ENCODE measurements at places on chromosomes 5 and 9.

DNA sequence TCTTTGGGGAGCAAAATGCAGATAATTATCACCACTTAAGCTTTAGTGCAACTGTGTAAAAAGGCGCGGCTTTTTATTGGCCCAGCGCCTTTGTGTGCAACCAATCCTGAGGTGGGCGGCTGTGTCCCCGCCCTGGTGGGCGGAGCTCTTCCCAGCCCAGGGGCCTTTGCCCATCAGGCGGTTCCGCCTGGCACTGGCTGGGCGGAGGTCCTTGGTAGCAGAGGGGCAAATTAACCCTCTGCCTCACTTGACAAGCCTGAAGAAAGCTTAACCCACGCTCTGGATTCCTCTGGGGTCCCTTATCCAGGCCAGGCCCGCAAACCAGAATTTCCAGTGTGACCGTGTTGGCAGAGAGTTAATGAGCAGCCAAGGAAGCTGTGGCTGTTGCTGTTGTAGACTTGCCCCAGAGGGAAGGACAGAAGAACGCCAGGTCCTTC, 12.8 kb upstream of the NIPAL4 start:
- no peak for DNase-seq

DNA sequence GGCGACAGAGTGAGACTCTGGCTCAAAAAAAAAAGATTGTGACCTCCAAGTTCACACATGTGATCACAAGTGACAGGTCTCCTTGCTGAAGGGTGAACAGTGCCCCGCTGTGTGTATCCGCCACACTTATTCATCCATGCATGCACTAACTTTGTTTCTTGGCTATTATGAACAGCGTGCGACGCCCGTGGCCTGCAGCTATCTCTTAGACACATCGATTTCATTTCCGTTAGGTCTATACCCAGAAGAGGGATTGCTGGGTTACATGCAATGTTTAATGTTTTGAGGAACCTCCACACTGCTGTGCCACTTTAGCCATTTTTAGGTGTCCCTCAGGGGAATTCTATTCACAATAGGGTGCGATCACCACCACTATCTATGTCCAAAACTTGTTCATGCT, 12.1 kb upstream of the EGFL7 start:
- DNase-seq: no peak

DNA sequence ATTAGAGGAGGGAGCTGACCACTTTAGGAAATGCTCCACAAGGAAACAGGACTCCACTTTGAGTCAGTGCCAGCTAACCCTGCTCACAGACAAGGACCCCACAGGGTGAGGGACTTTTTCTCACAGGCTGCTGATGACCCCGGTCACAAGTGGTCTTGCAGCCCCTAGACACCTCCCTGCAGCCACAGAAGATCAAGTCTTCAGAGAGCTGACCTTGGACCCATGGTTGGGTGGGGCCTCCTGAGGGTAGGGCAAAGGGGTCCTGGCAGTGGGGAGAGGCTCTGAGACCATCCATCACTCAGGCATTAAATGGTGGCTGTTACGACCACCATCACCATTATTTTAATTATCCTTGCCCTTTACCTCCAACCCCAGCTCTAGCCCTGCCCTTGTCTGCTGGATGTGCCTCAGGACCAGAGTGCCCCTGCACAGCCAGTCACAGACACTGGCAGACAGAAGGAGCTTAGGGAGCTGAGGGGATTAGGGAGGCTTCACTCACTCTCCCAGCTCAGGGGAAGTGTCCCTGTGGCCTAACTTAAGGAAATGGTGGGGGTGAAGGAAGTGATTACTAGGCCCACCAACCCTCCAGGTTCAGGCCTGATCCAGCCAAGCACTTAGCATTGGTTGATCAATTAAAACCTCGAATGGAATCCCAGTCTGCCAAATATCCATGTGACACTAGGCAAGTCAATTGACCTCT, 1.6 kb downstream of the ACSL6 start:
- no peak for DNase-seq

DNA sequence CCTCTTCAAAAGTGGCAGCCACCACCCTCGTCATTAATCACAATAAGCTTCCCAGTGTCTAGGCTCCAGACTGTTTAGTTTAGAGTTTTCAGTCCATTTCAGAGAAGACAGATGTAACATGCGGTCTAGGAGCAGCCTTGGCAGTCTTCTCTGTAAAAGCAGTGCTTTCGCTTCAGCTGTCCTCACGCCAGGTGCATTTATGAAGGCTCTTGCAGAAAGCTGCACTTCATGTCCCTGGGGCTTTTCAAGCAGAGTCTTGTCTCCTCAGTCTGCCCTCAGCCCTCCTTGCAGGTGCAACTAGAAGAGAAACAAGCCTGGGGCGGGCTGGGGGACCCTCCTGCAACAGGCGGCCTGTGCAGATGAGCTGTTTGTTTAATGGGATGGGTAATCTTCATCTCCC, 281.9 kb downstream of the DRD1 start:
- DNase-seq: no peak

GRCh38 chr9:8391132-8391531, 591.6 kb upstream of the DMAC1 start:
- no peak for DNase-seq

- no peak for DNase-seq
These were observed 145.2 kb upstream of the ABCA1 start for GRCh38 chr9:105073147-105073546.

GRCh38 chr9:134611046-134611445, 30.6 kb upstream of the COL5A1 start:
- DNase-seq: no peak

- no peak for DNase-seq
These were observed 196.2 kb upstream of the RAI14 start for GRCh38 chr5:34459908-34460307.

DNA sequence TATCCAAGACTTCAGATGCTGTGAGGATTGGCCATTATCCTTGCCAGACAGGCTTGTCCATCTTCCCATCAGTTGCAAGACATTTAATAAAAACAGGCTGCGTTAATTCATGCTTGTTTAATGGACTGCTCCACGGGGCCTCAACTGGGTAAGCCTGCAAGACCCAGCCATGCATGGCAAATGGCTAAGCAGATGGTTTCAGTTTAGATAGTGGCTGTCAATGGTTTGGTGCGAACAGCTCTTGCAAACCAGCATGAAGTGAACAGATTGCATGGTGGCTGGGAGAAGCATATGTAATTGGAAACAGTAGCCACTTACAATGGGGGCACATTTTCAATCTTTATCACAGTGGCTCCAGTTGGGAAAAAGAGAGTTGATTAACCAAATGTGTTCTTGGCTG, 628.2 kb upstream of the KLF4 start:
- DNase-seq: no peak

- DNase-seq: no peak
These were observed 161.5 kb downstream of the DEPDC1B start for GRCh38 chr5:60538426-60538825.

DNA sequence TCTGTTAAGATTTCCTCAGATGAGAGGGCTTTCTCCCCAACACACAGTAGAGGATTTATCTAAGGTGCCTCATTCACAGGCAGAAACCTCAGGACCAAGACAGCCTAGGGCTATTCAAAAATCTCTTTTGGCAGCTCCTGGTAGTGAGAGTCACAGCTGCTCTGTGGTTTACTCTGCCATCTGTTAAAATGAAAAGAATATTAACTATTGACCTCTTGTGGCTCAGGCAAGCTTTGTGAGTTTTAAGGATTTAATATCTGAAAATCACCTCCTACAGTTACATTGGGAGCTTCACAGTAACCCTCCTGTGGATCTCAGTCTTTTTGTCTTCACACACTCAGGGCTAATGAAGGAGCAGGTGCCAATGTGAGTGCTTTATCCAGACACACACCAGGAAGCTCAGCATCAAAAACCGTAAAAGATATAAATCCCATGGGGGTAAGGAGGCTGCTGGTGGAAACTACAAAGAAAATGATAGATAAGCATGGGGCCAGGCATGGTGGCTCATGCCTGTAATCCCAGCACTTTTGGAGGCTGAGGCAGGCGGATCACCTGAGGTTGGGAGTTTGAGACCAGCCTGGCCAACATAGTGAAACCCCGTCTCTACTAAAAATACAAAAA, 29.7 kb downstream of the PPP1R2B start:
- DNase-seq: no peak

DNA sequence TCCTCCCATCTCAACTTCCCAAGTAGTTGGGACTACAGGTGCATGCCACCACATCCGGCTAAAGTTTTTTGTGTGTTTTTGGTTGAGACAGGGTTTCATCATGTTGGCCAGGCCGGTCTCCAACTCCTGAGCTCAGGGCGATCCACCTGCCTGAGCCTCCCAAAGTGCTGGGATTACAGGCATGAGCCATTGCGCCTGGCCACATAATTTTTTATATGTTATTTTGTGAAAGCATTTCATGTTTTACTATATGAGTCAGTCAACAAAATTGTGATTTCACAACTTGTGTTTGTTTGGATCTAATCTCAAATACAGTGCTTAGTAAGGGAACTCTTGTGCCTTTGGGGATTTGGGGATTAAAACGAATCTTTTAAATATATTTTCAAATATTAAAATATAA, 20.0 kb upstream of the FAM120AOS start:
- no peak for DNase-seq
